Stimulated activated CD4-positive, alpha-beta T cell treated with anti-CD3 and anti-CD28 coated beads, Interleukin-4, amount 100 ng/mL, for 1 hour (primary cell): ENCODE measurements at places on chromosomes 13 and 19.

DNA sequence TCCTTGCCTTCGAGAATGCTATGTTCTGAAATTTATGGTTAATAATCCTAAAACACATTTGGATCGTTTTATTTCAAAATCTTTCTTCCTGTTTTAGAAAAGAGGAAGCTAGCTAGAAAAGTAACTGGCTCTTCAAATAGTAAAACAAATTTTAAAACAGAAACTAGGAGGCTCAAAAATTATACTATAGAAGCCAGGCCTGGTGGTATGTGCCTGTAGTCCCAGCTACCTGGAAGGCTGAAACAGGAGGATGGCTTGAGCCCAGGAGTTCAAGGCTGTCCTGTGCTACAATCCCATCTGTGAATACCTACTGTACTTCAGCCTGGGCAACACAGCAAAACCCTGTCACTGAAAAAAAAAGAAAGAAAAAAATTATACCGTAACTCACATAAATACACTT is 57.9 kb downstream of the ELF1 start:
- no peak for DNase-seq

DNA sequence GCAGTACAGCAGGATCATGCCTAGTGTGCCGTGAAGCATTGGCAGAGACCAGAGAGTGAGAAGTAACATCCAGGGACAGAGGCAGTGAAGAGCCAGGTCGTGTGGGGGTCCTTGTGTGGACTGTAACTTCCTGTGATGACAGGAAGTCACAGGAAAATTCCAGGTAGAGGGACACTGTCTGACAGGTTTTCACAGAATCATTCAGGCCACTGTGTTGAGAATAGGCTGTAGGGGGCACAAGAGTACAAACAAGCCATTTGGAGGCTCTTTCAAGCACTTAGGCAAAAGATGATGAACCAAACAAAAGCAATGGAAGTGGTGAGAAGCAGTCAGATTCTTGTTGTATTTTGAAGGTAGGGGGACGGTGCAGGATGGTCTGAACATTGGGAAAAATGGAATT is 46.4 kb downstream of the N4BP2L1 start:
- no peak for DNase-seq

- no peak for DNase-seq
These were observed 1.2 kb upstream of the CHMP2A start for GRCh38 chr19:58555920-58556621.

- no peak for DNase-seq
These were observed 17.8 kb upstream of the ENOX1 start for GRCh38 chr13:43804461-43805070.

DNA sequence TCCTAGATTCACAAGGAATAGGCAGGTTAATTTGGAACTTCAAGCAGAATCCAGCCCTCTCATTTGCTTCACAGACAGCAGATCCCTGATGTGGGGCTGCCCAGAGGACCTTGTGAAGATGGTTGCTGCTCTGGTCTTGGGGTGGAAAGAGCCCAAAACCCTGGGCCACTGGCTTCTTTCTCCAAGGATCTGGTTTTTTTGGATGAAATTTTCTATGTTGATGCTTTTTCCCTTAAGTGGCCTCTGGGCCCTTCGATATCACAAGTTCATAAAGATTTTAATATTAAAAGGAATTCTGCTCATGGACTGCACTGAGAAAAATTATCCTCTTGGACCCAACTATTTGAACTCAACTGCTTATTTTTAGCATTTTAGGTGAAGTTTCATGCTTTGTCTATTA is 421.1 kb downstream of the KLF5 start:
- no peak for DNase-seq

GRCh38 chr13:19604306-19604705 is 29.2 kb upstream of the MPHOSPH8 start:
- no peak for DNase-seq

- DNase-seq = no peak
These were observed 24.5 kb upstream of the TFDP1 start for GRCh38 chr13:113559901-113560644.

GRCh38 chr13:77143431-77143830 is 116.5 kb upstream of the FBXL3 start:
- DNase-seq = no peak

DNA sequence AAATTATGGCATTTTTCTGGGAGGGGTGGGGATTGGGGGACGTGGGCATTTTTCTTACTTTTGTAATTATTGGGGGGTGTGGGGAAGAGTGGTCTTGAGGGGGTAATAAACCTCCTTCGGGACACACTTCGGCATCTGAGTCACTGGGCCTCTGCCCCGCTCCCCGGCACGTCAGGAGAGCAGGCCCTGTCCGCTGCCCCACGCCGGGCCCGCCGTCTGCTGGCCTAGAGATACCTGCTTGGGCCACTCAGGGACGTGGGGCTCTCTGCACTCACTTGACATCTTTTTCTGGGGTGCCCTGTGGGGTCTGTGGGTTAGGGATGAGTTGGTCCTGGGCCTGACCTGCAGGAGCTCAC is 3.5 kb upstream of the FTL start:
- no peak for DNase-seq

GRCh38 chr13:96958286-96958891 is 35.9 kb downstream of the OXGR1 start:
- DNase-seq = no peak

DNA sequence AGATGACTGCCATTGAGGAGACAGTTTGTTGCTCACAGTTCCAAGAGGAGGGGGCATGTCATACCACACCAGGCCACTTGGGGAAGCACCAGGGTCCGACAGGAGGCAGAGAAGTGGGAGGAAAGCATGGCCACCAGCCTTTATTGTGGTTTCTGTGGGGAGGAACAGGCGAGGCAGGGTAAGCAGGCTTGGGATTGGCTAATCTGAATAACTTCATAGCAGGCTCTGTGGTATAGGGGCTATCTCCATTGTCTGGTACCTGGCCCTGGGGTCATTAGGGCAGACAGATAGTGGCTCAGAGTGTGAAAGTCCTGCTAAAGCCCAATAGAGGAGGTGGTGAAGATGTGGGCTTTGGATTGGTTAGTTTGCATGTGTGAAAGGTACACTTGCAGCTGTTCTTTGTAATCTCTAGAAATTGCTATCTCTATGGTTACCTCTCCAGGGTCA is 35.5 kb downstream of the CBY2 start:
- DNase-seq = no peak

DNA sequence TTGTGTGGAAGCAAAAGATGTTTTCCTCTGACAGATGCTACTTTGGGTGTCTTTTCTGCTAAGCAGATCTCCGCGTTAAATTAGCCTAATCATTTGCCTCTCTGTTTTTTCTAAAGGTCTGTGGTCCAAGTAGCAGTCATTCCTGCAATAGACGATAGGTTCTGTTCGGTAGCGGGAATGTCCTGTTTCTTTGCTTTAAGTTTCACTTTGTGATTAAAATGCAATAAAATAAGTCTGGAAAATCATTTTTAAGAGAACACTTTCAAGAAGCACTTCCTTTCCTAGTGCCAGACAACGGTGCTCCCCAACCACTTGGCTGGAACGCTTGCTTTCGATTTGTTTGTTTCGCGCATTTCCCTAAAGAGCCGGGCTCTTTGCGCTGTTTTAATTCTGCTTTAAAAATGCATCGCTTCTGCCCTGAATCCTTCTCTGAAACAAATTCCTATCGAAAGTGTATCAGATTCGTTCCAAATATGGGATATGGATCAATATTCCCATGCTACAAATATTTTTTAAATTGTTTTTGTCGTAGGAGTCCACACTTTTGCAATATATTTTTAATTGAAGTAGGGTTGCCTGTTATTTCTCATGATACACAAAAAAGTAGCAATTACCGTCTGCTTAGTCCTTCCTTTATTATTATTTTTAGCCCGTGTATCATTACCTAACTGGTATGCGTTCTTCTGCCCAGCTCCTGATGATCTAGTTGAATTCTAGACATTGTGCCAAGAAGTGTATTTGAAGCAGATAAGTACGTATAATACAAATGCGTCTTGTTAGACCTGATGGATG is 14.2 kb downstream of the ZIC2 start:
- no peak for DNase-seq

DNA sequence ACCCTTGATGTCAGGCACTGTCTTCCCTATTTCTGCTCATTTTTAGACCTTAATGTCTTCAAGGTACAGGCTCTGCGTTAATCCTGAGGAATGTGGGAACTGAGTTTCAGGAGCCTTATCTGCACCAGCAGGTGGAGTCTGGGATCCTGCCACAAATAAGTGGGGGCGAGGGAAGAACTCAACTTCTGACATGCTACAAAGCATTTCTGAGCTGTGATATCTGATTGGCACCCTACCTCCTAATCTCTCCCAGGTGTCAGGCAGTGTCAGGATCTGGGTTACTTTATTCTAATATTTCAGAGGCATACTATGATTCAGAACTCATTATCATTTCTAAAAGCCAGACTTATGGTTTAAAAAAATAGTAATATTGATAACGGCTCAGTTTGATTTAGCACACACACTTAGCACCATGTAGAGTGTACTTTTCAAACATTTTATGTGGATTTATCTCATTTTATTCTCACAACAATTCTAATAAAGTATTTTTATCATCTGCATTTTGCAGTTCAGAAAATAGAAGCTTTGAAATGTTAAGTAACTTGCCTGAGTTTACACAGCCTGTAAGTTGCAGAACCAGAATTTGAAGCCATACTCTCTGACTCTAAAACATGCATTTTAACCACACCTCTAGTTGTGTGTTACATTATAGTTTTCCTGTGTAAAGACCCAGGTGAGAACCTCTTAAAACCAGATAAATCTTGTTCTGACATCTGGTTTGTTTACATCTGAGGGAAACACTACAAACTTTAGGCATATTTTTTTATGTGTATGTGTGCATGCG is 358.6 kb downstream of the TDRD3 start:
- no peak for DNase-seq
